Endothelial cell of umbilical vein (primary cell): ENCODE measurements at places on chromosomes 7 and 10. TPM values are rescaled to one million over a fixed set of nuclear protein-coding genes. Genes with fewer than 3 reads are reported as not detected.

GRCh38 chr7:83546586-83546985 is 102.4 kb downstream of the SEMA3E start:
- H3K4me3 ChIP-seq = no peak overlapping the region
- H3K36me3 ChIP-seq = no peaks in the 10 kb centered on the region
- no peak overlapping the region for H3K27ac ChIP-seq
- DNase-seq = no peak

DNA sequence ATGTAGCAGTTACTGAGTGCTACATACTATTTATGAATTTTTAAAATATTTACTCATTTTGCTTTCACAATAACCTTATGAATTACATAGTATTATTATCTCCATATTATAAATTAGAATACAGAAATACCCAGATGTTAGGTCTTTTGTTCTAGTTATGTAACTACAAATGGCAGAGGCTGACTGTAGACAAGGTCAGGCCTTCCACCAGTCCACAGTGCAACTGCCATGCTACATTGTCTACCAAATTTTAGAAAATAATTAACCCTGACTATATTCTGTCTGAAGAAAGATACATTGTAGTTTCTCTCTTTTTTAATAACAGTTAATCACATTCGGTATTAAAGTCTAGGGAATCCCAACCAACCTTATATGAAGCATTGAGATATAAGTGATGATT is 280.9 kb downstream of the MALRD1 start:
- no peaks in the 10 kb centered on the region for H3K36me3 ChIP-seq
- H3K27ac ChIP-seq = no peak overlapping the region
- no peak overlapping the region for H3K4me3 ChIP-seq
- H3K4me1 ChIP-seq = no peaks in the 10 kb centered on the region
- no peak for DNase-seq

- H3K27ac ChIP-seq = no peak overlapping the region
- no peak for DNase-seq
- H3K36me3 ChIP-seq = no peaks in the 10 kb centered on the region
- H3K4me3 ChIP-seq = no peak overlapping the region
- no peaks in the 10 kb centered on the region for H3K27me3 ChIP-seq
Observed at GRCh38 chr10:55065185-55065584, 264.2 kb upstream of the PCDH15 start.

DNA sequence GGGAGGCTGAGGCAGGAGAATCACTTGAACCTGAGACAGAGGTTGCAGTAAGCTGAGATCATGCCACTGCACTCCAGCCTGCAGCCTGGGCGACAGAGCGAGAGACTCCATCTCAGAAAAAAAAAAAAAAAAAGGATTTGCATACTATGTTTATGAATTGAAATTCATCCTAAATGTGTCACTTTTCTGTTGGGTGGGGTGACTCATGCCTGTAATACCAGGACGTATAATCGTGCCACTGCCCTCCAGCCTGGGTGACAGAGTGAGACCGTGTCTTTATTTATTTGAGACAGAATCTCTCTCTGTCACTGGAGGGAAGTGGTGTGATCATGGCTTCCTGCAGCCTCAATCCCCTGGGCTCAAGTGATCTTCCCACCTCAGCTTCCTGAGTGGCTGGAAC is 5.8 kb downstream of the ZNF212 start:
- no peak overlapping the region for H3K27ac ChIP-seq
- no peak overlapping the region for H3K4me3 ChIP-seq
- peaks cover 2% of the 10 kb centered on the region for H3K36me3 ChIP-seq
- H3K4me1 ChIP-seq = peaks cover 6% of the 10 kb centered on the region

DNA sequence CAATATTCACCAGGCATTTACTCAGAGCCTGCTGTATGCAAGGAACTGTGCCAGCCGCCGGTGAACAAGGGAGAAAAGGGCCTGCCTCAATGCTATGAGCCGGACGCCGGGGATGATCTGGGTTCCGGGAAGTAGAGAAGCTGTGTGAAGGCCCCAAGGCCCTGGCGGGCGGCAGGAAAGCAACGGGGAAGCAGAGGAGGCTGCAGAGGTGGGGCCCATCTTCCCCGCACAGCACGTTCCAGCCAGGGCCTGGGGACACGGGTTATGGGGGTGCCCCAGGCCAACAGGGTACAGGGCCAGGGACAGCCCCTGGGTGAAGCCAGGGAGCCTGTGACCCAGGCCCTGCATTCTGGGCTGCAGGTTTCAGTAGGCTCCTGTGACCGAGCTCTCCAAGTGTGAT is 179.3 kb downstream of the MAD1L1 start:
- H3K36me3 ChIP-seq = no peaks in the 10 kb centered on the region
- H3K4me3 ChIP-seq = no peak overlapping the region
- no peak for DNase-seq
- no peaks in the 10 kb centered on the region for H3K4me1 ChIP-seq
- no peaks in the 10 kb centered on the region for H3K27me3 ChIP-seq

GRCh38 chr7:17058568-17058967 is 176.8 kb upstream of the AGR3 start:
- peak; percentile 70 for DNase-seq
- peak overlapping the region; percentile 34 for H3K27ac ChIP-seq
- H3K36me3 ChIP-seq = no peaks in the 10 kb centered on the region
- peaks cover 18% of the 10 kb centered on the region for H3K4me1 ChIP-seq
- H3K4me3 ChIP-seq = no peak overlapping the region

DNA sequence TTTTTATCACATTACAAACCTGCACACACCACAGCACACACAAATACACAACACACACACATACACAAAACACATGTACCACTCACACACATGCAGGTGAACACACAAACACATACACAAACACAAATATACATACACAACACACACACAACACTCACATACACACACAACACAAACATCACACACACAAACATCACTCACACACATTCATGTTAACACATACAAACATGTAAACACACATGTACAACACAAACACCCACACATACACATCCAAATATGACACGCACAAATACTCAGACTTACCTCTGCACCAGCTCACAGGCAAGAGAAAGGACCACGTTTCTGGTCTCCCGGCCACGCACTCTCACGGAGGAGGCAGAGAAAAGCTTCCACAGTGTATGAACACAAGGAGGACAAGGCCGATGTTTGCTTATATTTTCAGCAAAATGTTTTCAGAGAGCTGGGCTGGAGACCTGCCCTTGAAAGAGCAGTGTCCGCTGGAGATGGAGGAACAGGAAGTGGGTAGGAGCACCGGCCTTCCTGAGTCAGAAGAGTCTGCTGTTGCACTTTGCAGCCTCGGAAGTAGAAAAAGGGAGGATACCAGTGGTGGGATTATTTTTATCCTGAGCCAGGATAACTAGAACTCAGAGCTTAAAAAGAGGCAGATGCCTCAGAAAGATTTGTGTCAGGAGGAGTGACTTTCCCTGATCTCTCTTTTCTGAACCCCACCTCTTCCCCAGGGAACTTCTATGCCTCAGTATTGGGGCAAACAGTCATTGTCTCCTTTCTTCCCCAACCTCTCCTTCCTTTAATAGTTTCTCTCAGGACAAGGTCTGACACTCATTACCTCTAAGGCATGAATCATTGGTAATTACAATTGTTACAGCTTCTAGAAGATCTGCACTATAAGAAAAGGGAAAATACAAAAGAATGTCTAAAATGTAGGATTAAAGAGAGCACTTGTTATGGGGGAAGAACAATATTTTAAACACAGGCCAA is at the start of gene GIMAP6:
Gene GIMAP6, minus strand, starts transcription at position 520 of the 999 bp plus-strand sequence. CDS start 2,243 bp downstream, outside the sequence.
- H3K4me3 ChIP-seq = peak within 1 kb of the TSS; percentile 80
- peak; percentile 74 for DNase-seq
- peaks cover 35% of the 10 kb centered on the region for H3K4me1 ChIP-seq
- no peaks in the 10 kb centered on the region for H3K27me3 ChIP-seq
- peaks cover 8% of the 10 kb centered on the region for H3K36me3 ChIP-seq

DNA sequence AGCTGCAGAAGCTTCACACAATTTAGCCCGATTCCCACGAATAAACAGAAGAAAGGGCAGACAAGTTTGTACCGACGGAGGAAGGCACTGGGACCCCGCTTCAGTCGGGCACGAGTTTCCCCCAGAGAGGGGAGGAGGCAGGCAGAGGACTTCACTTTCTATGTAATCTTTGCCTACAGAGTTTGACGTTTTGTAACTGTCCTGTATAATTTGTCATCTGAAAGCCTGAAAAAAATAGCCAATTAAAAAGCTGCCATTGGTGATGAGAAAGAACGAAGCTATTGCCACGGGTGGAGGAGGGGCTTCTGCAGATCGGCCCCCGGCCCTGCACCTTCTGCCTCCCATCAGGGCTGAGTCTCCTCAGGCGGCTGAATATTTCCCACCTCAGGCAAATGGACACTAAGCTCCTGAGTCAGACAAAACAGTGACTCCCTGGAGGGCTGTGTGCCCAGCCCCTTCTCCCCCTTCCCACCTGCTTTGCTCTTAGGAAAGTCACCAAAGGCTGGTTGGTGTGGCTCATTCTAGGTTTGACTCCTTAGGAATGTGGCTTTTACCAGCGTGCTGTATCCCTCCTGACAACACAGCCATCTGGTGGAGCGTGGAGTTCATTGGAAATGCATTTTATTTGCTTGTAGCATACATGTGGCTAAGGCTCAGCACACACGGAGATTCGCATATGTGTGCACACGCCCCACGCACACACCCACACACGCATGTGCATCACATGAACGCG is 117.4 kb downstream of the VIPR2 start:
- no peak overlapping the region for H3K27ac ChIP-seq
- DNase-seq = no peak
- H3K27me3 ChIP-seq = no peaks in the 10 kb centered on the region
- H3K4me3 ChIP-seq = no peak overlapping the region
- peaks cover 3% of the 10 kb centered on the region for H3K4me1 ChIP-seq

- peaks cover 59% of the 10 kb centered on the region for H3K27me3 ChIP-seq
- peaks cover 15% of the 10 kb centered on the region for H3K4me1 ChIP-seq
- no peak overlapping the region for H3K4me3 ChIP-seq
- DNase-seq = no peak
- H3K36me3 ChIP-seq = no peaks in the 10 kb centered on the region
- no peak overlapping the region for H3K27ac ChIP-seq
Observed at GRCh38 chr7:128139406-128139805, 101.7 kb upstream of the LEP start.

DNA sequence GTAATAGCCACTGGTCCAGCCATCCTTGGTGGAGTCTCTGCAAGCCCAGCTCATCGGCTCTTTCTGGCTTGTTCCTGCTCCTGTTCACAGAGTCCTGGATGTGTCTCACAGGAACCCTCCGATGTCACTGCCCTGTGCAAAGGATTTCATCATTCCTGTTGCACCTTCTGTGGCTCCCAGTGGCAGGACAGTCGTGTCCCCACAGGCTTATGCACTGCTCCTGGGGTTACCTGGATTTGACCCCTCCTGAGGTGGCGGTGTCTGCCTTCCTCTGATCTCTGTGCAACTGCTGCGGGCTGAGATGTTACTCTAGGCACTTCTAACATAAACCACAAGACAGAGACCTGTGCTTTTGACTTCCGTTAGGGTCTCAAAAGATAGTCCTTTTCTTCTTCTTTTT is 30.6 kb downstream of the APBB1IP start:
- no peaks in the 10 kb centered on the region for H3K36me3 ChIP-seq
- H3K4me1 ChIP-seq = no peaks in the 10 kb centered on the region
- no peak overlapping the region for H3K4me3 ChIP-seq
- no peak for DNase-seq
- H3K27ac ChIP-seq = no peak overlapping the region

DNA sequence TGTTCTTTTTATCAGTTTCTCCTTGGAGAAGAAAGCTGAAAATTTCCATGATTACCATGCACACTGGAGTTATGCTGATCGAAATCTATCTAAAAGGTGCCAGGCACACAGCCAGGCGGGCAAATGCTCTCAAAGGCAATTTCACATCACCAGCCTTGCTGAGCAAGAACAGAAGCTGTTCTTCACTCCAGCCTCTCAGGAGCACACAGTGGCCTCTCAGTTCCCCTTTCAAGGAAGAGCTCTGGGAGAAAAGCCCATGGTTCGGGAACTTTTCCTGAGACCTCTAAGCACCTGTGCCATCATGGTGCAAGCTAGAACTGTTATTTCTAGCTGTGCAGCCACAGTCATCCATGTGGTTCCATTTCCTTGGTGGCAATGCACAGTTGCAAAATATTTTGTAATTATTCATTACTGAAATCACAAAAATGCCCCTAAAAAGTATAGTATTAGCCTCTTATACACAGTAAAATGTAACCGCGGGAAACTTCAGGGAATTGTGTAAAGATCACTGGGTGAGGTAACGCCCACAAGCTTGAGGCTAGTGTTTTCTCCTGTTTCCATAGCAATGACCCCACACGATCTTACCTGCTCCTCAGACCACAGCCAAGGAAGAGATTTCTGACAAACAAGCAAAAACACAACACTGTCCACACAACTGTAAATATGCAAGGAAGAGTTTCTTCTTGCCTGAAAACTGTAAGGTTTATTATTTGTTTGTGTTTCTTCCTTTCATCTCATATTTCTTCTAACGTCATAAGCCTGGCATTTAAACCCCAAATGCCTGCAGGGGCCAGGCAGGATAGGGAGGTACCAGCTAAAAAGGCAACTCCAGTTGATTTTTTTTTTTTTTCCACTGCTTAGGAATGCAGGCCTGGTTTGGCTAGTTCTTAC is 121.2 kb downstream of the FAM107B start:
- H3K36me3 ChIP-seq = no peaks in the 10 kb centered on the region
- no peaks in the 10 kb centered on the region for H3K27me3 ChIP-seq
- no peak overlapping the region for H3K27ac ChIP-seq
- H3K4me1 ChIP-seq = peaks cover 1% of the 10 kb centered on the region
- H3K4me3 ChIP-seq = no peak overlapping the region
- peak; percentile 47 for DNase-seq

DNA sequence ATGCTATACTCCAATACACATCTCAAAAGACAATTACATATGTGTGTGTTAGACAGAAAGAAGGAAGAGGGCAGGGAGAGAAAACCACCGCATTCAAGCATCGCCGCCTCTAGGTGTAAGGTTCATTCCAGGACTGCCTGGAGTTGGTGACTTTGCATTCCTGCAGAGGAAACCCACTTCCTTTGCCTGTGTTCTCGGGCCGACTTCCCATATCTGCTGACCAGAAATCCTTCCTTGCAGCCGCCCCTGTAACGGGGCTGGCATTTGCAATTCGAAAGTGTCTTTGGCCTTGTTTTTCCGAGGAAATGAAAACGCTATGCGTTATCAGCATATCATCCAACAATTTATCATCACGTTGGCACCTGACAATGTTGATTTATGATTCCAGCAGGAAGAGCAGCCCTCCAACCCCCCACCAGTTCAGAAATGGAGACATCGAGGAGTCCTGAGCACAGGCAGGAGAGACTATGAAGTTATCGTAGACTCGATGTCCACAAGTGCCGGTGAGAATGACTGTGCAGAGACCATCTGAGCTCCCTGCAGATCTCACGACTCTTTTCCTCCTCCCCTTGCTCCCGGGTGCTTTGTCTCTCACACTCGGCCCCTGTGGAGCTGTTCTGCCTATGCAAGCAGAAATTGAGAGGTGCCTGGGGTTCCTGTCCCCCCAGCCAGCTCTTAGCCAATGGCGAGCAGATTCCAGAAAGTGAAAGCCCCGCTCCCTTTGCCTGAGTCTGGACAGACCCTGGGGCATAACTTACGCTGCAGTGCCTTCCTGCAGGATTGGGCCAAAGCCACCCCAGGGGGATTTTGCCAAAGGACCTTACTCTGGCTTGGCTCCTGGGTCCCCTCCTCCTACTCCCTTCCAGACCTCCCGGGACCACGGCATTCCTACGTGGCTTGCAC is 68.9 kb upstream of the FOXK1 start:
- no peaks in the 10 kb centered on the region for H3K27me3 ChIP-seq
- peak overlapping the region; percentile 33 for H3K4me3 ChIP-seq
- peaks cover 12% of the 10 kb centered on the region for H3K4me1 ChIP-seq
- H3K36me3 ChIP-seq = no peaks in the 10 kb centered on the region

The HOXA3 gene
- 12.0 and 14.0 TPM in 2 replicates for total RNA-seq

The NOM1 gene
- total RNA-seq = 36.7 and 38.6 TPM in 2 replicates
